ENCODE measurements at places on chromosomes 6 and 20. TPM values are rescaled to one million over a fixed set of nuclear protein-coding genes. Genes with fewer than 3 reads are reported as not detected.

The SYNGAP1 gene
- total RNA-seq = 29.0 TPM

The MYLK2 gene
- 0.87 TPM for total RNA-seq

The TAAR8 gene
- not detected for total RNA-seq

The AIF1 gene
- total RNA-seq = 0.44 TPM

The LPA gene
- 0.21 TPM for total RNA-seq

The THBS2 gene
- total RNA-seq = 0.05 TPM

The EDN3 gene
- not detected for total RNA-seq

The PTCRA gene
- not detected for total RNA-seq

The APOM gene
- total RNA-seq = 1.8 TPM

The RNF39 gene
- not detected for total RNA-seq

The SPATA2 gene
- 8.3 TPM for total RNA-seq

The LGSN gene
- not detected for total RNA-seq

The SLA2 gene
- 0.13 TPM for total RNA-seq

The TRIM40 gene
- total RNA-seq = not detected

The OPRL1 gene
- 3.9 TPM for total RNA-seq

The PRR18 gene
- 0.23 TPM for total RNA-seq

The SLC17A9 gene
- 0.28 TPM for total RNA-seq

The PBOV1 gene
- not detected for total RNA-seq

The OR2J3 gene
- total RNA-seq = not detected

The KLHDC3 gene
- total RNA-seq = 60.9 TPM

The GSTA1 gene
- 0.28 TPM for total RNA-seq

The ENPP3 gene
- total RNA-seq = not detected

The SLC17A1 gene
- total RNA-seq = not detected

The PRSS16 gene
- total RNA-seq = 4.7 TPM

The PLEKHG1 gene
- 4.0 TPM for total RNA-seq

The SNAI1 gene
- 8.8 TPM for total RNA-seq

The AVP gene
- total RNA-seq = not detected

The CALHM6 gene
- total RNA-seq = not detected

The PMEPA1 gene
- total RNA-seq = 89.8 TPM

The LHFPL5 gene
- not detected for total RNA-seq

The OPRM1 gene
- not detected for total RNA-seq

The DEF6 gene
- 0.59 TPM for total RNA-seq

The ATP6V1G2 gene
- 0.98 TPM for total RNA-seq

The VNN1 gene
- not detected for total RNA-seq

The BPIFB1 gene
- 0.10 TPM for total RNA-seq

The VAPB gene
- total RNA-seq = 50.9 TPM

The OR2H1 gene
- total RNA-seq = not detected

The VSX1 gene
- total RNA-seq = 0.21 TPM

The ENTPD6 gene
- total RNA-seq = 108 TPM

The SAMD3 gene
- not detected for total RNA-seq

The REV3L gene
- 44.8 TPM for total RNA-seq

The AKIRIN2 gene
- total RNA-seq = 47.6 TPM

The CENPW gene
- total RNA-seq = 62.1 TPM

The ELMO2 gene
- total RNA-seq = 40.4 TPM

The ADIG gene
- total RNA-seq = not detected

The PI3 gene
- not detected for total RNA-seq

The PBX2 gene
- total RNA-seq = 76.2 TPM

The GPLD1 gene
- 0.98 TPM for total RNA-seq

The HLA-DQA2 gene
- not detected for total RNA-seq

The HBS1L gene
- total RNA-seq = 79.2 TPM

The DZANK1 gene
- 3.0 TPM for total RNA-seq

All from Panc1 (cell line).